ENCODE measurements at places on chromosomes 12 and 14. TPM values are rescaled to one million over a fixed set of nuclear protein-coding genes. Genes with fewer than 3 reads are reported as not detected.

LMNTD1 gene
- total RNA-seq: not detected

LIN7A gene
- 18.9 TPM for total RNA-seq

PRIMA1 gene
- total RNA-seq: 1.9 TPM

NDRG2 gene
- total RNA-seq: 127 TPM

SLC15A4 gene
- total RNA-seq: 31.3 TPM

OTUB2 gene
- total RNA-seq: 1.0 TPM

SMIM41 gene
- 6.1 TPM for total RNA-seq

CLEC1A gene
- total RNA-seq: 15.0 TPM

MMAB gene
- total RNA-seq: 58.0 TPM

AGAP2 gene
- 5.4 TPM for total RNA-seq

BATF gene
- 4.9 TPM for total RNA-seq
